ENCODE measurements at places on chromosomes 6 and 20.

- no peak for DNase-seq
Observed at GRCh38 chr6:157668713-157669112, 154.3 kb upstream of the SNX9 start.

GRCh38 chr6:148455225-148455624, 112.6 kb downstream of the SASH1 start:
- no peak for DNase-seq

GRCh38 chr6:113457198-113457597, 399.9 kb upstream of the MARCKS start:
- no peak for DNase-seq

GRCh38 chr20:49831770-49832631, 19.4 kb downstream of the SLC9A8 start:
- no peak for DNase-seq

DNA sequence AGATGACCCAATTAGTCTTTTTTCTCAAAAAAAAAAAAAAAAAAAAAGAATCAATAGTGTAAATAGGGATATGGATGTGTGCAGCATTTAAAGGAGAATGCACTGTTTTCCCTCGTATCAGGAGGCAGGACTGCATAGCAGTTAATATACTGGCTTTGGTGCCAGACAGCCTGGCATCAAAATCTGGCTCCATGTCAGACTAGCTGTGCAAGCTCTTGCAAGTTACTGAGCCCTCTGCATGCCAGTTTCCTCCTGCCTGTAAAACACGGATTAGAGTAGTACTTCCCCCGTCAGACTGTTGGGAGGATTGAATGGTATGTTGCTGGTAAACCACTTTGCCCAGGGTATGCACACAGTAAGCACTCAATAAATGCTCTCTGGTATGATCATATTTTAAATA, 594.2 kb upstream of the CHD6 start:
- DNase-seq, result no peak

GRCh38 chr20:35643045-35643444, 21.7 kb downstream of the CPNE1 start:
- DNase-seq, result no peak

DNA sequence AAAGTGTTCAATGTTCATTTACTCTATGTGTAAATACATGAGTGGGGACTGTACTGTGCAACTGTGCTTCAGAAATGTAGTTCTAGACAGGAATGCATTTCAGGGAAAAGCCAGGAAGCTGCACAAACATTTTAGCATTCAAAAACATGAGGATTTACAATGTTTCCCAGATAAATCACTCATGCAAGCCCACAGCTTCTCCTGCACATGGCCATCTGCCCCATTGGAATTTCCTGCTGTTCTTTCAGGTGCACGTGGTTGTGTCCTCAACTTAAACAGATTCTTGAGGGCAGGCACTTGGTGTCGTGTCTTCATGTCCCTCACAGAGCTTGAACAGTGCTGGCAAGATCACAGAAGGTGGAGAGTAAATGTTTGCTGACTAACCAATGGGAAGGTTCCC, 101.5 kb downstream of the UNC5CL start:
- no peak for DNase-seq

- DNase-seq, result no peak
Observed at GRCh38 chr6:112639391-112639831, 292.3 kb downstream of the RFPL4B start.

DNA sequence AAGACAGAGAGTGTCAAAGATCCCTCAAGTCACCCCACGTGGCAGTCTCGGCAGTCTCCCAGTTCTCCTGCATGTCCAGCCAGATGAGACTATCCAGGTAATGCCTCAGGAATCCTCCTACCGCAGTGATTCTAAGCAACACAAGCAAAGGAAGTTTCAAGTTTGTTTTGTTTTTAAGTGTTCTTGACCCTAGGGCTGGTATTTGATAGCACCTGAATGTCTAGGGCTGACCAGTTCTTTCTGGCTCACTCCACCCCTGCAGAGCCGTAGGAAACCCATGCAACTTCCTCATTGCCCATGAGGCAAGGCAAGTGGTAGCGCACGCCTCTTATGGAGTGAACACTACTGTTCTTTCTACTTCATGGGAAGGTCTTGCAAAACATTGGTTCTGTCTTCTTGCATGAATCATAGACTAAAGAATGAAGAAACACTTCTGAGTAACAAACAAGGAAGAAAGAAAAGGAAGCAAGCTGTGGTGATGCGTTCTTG, 24.8 kb upstream of the FOXQ1 start:
- no peak for DNase-seq

DNA sequence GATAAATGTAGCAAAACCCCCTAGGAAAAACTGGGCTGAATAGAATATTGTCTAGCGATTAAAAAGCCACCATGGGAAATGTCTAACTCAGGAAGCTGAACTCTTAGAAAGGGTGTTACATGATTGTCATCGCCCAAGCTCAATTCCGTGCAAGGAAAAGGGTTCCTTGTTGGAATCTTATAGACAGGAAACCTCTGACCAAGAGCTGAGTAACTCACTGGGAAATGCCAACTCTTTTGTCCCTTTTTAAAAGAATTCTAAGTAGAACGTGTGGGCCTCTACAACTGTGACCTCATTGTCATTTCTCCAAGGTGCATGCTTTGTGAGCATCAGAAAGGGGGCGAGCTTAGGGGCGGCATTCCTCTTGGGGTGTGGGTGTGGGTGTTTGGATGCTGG, 88.1 kb downstream of the SYNJ2 start:
- no peak for DNase-seq

DNA sequence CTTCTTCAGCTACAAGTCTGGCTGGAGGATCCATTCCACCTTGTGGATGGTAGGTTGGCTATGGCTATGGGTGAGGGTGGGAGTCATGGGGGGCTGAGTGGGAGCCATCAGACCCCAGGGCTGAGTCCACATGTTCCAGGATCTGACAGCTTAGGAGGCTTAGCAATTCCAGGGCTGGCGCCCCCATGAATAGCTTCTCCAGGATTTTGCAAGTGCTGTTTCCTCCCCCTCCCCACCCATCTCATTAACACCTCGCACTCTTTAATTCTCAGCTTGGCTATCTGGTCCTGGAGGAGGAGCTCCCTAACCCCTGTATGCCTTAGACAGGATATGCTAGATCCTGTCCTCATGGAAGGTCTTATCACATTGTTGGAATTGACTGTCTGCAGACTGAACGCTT, 39.0 kb upstream of the ANGPT4 start:
- DNase-seq, result no peak

GRCh38 chr6:132931936-132932514, 117.7 kb downstream of the RPS12 start:
- no peak for DNase-seq

DNA sequence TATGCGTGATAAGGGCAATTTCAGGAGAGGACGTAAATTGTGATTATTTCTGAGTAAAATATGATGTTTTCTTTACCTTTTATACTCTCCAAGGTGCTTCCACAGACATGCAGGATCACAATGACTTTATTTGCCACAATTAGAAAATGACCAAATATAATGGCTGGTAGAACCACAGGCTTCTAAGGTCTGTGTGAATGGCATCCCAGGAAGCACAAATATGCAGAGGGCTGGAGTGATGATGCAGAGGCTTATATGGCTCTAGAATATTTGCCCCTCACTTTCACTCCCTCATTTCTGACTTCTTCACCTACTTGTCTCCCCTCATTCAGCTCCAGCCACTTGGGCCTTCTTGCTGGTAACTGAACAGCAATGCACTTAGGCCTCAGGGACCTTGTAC, 502.1 kb upstream of the MAP3K7 start:
- no peak for DNase-seq

- no peak for DNase-seq
Observed at GRCh38 chr6:110089323-110089722, 90.1 kb downstream of the WASF1 start.

DNA sequence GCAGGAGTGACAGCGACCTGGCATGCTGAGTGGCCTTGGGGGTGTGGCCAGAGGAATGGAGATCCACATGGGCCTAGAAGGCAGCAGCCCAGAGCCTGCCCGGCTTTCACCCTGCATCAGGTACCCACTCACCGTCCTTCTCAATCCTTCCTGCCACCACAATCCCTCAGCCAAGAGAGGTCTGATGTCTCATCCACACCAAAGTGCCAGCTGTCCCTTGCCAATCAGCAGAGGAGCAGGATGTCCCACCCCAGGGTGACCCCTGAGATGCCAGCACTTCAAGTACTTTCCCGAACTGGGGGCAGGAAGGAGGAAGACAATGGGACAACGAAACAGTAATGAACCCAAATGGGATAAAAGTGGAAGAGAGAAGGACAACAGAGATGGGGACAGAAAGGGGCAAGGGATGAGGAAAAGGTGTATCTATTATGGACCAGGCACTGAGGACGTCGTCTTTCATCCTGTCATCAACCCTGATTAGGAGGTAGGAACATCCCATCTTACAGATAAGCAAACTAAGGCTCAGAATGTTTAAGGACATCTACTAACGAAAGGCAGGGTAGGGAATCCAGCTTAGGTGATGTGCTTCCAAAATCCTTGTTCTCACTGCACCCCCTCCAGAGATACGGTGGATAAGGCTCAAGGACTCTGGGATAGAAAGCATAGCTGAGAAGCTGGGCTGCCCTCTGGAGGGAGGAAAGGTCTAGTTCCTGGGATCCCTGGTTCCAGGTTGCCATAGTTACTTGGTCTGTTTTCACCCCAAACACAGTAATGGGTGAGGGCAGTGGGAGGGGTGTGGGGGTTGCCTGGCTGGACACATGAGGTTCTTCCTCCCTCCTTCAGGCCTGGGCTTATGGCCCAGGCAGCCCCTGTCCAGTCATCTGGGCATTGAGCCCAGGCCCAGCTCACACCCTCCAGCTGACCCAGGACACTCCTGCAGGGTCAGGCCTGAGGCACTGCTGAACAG, 4.5 kb upstream of the TNXB start:
- no peak for DNase-seq

DNA sequence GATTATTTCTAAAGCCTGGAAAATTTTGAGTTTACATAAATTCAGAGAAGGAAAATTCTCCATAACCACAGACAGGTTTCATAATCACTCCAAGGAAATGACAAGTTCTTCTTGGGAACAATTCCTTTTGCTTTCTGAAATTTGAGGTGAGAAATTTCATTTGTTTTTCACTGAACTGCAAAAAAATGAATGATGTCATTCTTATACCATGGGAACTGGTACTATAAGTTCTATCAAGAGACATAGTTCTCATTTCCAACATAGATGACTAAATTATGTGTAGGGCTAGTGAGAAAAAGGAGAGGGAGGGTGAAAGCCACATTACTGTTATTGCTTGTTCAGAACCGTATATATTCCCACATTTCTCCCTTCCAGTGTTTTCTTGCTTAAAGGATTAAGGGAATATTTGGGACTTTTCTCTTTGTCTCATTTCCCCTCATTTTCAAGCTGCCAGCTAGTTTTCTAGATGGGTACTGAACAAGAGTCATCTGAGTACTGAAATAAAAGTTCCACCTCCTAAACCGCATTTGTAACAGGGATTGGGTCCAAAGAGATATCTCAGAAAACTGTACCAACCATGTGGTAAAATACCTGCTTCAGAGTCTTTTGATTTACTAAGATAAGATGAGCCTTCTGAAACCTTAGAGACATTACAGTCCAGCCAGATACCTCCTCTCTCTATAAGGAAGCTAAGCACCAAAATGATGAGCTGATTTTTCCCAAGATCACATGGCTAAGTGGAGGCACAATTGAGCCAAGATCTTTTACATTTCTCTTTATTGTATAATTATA, 144.3 kb upstream of the PRDM1 start:
- no peak for DNase-seq

GRCh38 chr6:51996296-51996947, 91.0 kb downstream of the PKHD1 start:
- no peak for DNase-seq

- no peak for DNase-seq
Observed at GRCh38 chr6:4435981-4436445, 300.6 kb upstream of the ECI2 start.

All from stimulated activated CD4-positive, alpha-beta T cell treated with anti-CD3 and anti-CD28 coated beads, TNF-alpha, amount 100 ng/mL, for 1 hour (primary cell).